ENCODE measurements at places on chromosomes 16 and 17.

- DNase-seq: no peak
Measured at GRCh38 chr16:66475232-66475631, 48.1 kb downstream of the BEAN1 start.

DNA sequence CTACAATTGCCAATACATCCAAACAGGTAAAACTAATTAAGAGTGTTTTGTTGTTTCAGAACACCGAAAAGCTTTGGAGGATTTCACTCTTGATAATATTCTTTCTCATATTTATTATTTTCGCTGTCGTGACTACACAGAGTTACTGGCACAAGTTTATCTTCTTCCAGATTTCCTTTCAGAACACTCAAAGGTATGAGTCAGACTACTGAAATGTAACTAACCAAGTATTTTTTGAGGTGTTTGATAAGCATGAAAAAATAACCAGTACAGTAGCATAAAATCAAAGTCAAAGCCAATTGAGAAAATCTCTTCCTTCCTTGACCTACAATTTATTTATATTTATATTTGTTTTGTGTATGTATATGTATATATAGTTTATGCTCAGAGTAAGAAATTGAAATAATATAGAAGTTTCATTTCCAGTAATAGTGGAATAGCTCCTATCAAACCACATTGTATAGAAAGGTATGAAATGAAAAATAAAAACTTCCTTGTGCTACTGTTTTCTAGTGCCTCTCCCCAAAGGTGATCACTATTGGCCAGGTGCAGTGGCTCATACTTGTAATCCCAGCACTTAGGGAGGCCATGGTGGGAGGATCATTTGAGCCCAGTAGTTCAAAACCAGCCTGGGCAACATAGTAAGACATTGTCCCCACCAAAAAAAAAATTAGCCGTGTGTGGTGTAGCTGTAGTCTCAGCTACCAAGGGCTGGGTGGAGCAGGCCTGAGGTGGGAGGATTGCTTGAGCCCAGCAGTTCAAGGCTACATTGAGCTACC, 10.9 kb downstream of the RAD51C start:
- no peak for DNase-seq

DNA sequence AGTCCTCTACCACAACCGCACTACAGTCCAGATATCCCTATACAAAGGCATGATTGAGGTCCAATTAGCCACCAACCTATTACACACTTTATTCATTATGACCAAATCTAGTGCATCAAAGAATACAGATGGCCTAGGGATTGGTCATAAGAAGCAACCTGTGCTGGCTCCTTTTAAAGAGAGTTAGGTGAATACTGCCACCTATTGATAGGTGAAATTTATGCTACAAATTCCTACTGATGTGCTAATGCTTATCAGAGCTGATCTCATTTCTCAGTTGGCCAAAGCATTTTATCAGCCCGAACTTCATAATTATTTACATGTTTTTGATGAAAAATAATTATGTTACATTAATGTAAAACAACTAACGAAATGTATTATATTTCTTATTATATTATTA, 166.3 kb downstream of the ANKFN1 start:
- no peak for DNase-seq

DNA sequence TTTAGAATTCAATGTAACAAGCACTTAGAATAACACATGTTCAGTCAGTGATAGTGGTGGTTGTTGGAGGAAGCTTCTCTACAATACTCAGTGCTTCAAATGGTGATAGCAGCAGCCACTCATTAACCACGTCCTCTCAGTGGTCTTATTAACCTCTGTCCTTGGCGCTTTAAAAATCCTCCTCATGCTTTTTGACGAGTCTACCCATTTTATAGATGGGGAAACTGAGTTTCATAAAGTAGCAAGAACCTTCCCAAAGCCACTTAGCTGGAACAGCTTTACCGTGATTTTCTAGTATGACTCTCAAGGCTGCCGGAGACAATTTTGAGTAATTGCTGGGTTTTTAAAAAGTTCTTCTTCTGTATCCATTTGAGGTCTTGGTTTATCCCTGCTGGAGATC, 47.4 kb downstream of the PLCG2 start:
- no peak for DNase-seq

DNA sequence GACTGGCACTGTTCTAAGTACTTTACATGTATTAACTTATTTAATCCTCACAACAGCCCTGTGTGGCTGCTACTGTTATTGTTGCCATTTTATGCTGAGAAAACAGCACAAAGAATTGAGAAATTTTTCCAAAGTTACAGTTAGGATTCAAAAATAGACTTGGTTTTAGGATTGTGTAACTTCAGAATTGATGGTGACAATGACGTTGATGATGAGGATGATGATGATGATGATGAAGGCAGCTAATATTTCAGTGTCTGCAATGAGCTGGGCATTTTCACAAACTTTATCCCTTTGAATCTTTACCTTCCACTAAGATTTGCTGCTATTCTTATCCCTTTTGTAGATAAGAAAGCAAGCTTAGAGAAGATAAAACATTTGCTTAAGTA, 22.1 kb downstream of the PRKCB start:
- no peak for DNase-seq

GRCh38 chr17:66115246-66115645, 76.7 kb downstream of the CEP112 start:
- DNase-seq: no peak

- DNase-seq: no peak
Measured at GRCh38 chr16:51312363-51313150, 161.5 kb upstream of the SALL1 start.
